Fibroblast of mammary gland (primary cell): ENCODE measurements at places on chromosomes 13 and 19.
A peak's percentile ranks its signal among the peaks of the same experiment; 100 is the strongest.

- no peak for DNase-seq
These were observed 45.1 kb upstream of the CNMD start for GRCh38 chr13:52784591-52785340.

DNA sequence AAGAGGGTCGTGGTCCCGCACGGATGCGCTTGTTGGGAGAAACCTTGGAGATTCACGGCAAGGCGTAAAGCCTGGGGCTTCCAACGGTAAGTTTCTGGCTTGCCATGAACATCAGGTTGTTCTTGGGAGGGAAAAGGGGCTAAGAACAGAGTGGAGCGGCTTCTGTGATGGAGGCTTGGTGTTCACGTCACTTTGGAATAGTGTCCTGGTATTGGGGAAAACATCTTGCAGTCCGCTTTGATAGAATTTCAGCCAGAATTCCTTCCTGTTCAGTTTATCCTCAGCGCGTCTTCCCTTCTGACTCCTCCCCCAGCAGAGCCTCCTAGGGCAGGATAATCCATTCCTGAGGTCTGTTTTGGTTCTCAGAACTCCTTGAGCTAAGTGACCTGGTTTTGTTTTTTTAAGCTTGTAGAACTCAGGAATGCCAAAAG, 2.0 kb downstream of the KCTD15 start:
- no peak for DNase-seq

DNA sequence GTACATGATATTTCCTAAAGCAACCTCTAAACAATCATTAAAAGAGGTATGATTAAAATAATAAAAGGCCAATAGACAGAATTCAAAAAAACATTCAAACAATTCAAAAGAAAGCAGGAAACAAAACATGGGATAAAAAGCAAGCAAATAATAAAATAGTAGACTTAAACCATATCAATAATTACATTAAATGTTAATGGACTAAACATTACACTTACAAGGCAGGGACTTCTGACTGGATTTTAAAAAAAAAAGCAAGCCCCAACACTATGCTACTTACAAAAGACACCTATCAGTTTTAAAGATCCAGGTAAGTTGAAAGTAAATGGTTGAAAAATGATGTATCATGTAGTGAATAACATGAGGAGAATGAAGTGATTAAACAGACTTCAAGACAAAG, 65.2 kb downstream of the KLF2 start:
- no peak for DNase-seq

DNA sequence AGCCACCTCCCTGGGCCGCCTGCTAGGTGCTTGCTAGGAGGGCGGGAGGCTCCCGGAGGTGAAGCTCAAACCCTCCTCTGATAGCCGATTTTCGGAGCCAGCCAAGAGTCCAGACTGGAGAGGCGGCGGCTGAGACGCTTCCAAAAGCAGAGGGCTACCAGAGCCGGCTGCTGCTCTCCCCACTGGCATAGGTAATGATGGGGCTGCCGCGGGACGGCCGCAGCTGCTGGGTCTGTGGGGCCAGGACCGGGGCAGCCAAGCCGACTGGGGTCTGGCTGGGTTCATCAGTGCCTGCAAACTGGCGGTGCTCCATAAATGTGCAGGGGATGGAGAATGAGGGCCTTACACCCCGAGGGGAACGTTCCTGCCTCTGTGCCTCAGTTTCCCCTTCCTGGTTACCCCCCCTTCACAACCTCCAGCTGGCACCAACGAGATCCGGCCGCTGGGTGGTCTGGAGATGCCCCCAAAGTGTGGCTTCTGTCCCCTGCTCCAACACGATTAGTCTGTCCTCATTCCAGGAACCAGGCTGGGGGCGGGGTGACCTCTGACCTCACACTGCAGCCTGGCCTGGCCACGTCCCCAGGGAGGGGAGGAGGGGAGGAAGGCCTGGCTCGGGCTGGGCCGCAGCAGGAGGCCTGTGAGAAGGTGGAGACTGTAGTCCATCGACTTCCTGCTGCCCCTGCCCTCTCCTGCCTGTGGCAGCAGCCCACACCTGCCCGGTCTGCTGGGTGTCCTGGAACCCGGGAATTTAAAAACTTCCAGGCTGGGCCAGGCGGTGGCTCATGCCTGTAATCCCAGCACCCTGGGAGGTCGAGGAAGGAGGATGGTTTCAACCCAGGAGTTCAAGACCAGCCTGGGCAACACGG, 3.8 kb upstream of the WDR18 start:
- DNase-seq, result peak; percentile 24

- peak; percentile 63 for DNase-seq
These were observed 228.9 kb upstream of the IRS2 start for GRCh38 chr13:110015253-110015652.

DNA sequence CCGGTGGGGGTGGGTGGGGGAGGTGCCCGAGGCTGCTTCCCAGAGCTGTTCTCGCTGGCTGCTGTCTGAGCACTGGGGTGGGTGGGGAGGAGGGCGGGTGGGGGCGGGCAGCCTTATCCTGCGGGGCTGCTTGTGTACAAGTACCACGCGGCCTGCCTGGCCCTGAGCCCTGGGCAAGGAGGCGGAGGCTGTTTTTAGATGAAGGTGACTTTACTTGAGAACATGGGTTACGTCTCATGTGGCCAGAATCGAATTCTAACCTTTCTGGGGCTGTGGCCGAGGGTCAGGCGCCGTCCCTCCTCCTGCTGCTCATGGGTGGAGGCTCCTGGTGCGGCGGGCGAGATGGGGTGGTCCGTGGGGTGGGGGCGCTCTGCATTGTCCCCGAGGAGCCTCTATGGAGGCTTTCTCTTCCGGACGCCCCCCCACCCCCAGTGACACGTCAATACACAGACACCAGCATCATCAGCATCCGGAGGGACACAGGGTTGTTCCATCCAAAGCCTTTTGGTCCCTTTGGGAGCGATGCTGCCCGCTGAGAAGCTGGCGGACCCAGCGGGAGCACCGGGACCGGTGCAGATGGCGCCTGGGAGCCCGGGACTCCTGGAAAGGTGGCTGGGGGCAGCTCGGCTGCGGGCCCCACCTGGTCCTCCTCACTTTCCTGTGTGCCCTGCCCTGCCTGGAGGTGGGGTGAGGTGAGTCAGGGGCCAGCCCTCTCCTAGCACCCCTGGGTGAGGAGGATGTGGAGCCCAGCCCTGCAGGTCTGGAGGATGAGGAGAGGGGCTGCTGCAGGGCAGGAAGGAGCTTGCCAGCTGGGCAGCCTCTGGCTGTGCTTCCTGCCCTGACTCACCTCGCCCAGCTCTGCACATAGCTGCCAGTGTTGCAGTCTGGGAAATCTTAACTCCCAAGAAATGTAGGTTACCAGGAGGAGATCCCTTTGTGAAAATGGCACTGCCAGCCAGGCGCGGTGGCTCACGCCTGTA, 3.4 kb downstream of the BSG start:
- peak; percentile 46 for DNase-seq

DNA sequence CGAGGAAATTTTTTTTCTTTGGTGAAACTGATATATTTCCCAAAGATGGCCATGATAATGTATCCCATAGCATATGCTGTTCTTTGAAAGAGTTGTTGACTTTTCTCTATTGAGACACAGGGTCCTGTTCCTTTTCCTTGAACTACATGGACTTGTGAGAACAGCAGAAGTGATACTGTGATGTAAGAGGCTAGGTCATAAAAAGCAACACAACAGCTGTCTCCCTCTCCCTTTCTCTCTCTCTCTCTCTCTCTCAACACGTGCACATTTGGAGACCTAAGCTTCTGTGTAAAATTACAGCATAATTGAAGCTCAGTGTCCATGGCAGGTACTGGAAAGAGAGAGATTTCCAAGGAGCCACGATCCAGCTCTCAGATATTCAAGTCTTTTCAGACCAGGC, 1712.4 kb downstream of the EFNB2 start:
- no peak for DNase-seq

GRCh38 chr13:91158017-91158395, 189.5 kb upstream of the MIR17HG start:
- DNase-seq, result no peak

- DNase-seq, result no peak
These were observed 10.5 kb downstream of the GTPBP3 start for GRCh38 chr19:17347877-17348276.

DNA sequence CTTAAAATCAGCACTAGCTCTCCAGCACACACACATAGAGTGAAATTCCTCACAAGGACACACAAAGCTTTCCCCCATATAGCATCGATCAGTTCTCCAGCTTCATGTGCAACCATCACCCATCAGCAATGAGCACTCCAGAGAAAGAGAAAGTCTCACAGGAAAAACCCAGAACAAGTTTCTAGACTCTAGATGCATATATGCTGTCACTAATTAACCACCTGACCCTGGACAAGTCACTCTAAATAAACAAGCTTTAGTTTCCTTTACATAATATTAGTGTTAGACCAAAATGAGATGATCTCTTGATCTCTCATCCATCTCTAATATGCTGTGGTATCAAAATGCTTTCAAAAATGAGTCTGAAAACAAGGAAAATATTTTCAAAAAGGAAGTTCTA, 81.2 kb downstream of the TBC1D4 start:
- DNase-seq, result no peak

GRCh38 chr13:58908019-58908679, 1255.6 kb downstream of the DIAPH3 start:
- DNase-seq, result no peak

DNA sequence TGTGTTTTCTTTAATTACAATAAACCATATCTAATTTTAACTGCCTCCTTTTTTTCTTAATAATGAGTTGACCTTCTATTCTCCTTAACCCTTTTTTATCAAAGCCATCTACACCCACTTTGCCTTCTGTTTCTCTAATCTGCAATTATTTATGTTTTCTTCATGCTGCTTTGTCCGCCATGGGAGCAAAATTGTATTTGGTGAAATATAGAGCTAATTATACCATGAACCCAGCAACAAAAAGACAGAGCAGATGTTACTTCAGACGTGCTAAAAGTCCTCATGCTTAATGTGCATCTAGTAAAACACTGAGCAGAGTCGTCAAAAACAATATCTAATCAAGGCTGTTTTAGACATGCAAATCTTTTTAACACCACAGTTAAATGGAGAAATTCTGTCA, 264.7 kb downstream of the DACH1 start:
- DNase-seq, result no peak

GRCh38 chr19:39297931-39298634, 1.9 kb downstream of the IFNL1 start:
- no peak for DNase-seq

GRCh38 chr13:99892866-99893504, 78.6 kb downstream of the ZIC5 start:
- no peak for DNase-seq

- DNase-seq, result no peak
These were observed 38.7 kb downstream of the CCNE1 start for GRCh38 chr19:29850482-29850881.

GRCh38 chr19:16726916-16727315, 7.3 kb downstream of the NWD1 start:
- no peak for DNase-seq

DNA sequence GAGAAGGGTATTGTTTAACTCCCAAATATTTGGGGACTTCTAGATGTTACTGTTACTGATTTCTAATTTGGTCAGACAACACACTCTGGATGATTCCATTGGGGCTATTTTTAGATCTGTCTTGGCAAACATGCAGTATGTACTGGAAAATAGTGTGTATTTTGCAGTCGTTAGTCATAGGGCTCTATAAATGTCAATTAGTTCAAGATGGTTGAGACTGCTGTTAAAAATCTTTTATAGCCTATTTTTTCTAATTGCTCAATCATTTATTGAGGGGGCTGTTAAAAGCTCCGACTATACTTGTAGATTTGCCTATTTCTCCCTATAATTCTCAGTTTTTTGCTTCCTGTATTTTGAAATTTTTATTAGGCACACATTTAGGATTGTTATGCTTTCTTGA, 31.4 kb downstream of the PPP5C start:
- DNase-seq, result peak; percentile 93

DNA sequence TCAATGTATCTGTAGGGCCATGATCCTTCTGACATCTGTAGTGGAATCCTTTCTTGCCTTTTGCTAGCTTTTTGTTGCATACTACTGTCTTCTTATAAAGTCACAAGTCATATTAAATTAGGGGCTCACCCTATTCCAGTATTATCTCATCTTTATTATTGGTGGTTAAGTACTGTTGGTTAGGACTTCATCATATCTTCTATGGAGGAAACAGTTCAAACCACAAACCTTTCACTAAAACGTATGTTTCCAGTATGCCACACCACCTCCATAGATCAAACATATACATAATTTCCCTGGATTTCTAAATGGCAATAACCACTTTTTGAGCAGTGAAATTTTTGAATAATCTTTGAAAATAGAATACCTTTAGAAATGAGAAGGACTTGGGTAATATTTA, 62.8 kb upstream of the PCDH9 start:
- DNase-seq, result no peak

GRCh38 chr19:39446365-39447084, 1.1 kb downstream of the SUPT5H start:
- no peak for DNase-seq

- no peak for DNase-seq
These were observed 174.5 kb downstream of the TBC1D4 start for GRCh38 chr13:75307370-75307949.

GRCh38 chr13:60410299-60410698, 13.3 kb downstream of the TDRD3 start:
- no peak for DNase-seq

DNA sequence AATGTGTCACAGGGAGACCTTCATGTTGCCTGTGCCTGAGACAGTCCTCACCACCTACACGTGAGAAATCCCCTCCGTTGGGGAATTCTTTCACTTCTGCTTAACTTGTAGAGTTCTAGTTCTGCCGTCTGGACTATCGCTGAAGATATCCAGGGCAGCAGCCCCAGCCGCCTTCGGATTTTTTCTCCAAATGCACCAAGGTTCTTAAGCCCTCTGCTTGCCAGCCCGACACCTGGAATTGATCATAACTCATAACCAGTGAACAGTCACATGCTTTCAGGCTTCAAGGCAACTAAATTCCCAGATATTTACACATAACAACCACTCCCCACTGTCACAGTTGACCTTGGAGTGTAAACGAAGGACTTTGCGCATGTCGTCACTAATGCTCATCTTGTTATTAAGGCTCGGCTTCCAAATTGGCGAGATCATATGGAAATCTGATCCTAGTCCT, 114.4 kb downstream of the RAB20 start:
- peak; percentile 95 for DNase-seq

- DNase-seq, result peak; percentile 43
These were observed 2.2 kb downstream of the ZNF175 start for GRCh38 chr19:51573331-51573730.

- peak; percentile 97 for DNase-seq
These were observed 866 bp upstream of the ZSWIM4 start for GRCh38 chr19:13794398-13794756.

DNA sequence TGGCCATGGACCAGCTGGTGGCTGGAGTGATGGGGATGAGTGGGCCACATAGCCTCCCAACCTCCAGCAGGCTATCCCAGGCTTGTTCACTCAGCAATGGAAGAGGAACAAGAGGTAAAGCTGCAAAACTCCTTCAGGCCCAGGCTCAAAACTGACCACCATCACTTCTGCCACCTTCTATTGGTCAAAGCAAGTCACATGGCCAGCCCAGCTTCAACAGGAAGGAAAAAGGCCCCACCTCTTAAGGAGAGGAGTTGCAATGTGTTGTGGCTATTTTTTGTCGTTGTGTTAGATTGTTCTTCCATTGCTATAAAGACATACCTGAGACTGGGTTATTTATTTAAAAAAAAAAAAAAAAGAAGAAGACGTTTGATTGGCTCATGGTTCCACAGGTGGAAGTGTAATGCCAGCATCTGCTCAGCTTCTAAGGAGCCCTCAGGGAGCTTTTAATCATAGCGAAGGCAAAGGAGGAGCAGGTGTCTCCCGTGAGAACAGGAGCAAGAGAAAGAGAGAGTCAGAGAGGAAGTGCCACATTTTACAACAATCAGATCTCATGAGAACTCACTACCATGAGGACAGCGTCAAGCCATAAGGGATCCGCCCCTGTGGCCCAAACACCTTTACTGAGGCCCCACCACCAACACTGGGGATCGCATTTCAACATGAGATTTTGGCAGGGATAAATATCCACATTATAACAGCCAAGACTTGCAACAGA, 5.4 kb downstream of the IGSF23 start:
- no peak for DNase-seq
